ENCODE measurements at places on chromosomes 2 and 18. TPM values are rescaled to one million over a fixed set of nuclear protein-coding genes. Genes with fewer than 3 reads are reported as not detected.

Gene EPG5
- 3.6 TPM for total RNA-seq

Gene WDSUB1
- total RNA-seq = 8.2 TPM

Gene CCDC74B
- total RNA-seq = 6.1 TPM

Gene CXCR1
- total RNA-seq = not detected

Gene ATAD2B
- total RNA-seq = 5.3 TPM

Gene SPATA3
- total RNA-seq = not detected

Gene NEU2
- total RNA-seq = not detected

Gene APLF
- 0.66 TPM for total RNA-seq

Gene MRO
- 0.47 TPM for total RNA-seq

Gene PROC
- 4.6 TPM for total RNA-seq

Gene GPR35
- total RNA-seq = 0.65 TPM

Gene PLGLB2
- not detected for total RNA-seq

Gene CFAP65
- 0.21 TPM for total RNA-seq

Gene PLEK
- total RNA-seq = 0.06 TPM

All from A549 treated with GW870086 at 1 μM for 4 hours (cell line).